ENCODE measurements at places on chromosomes 5 and 9.

DNA sequence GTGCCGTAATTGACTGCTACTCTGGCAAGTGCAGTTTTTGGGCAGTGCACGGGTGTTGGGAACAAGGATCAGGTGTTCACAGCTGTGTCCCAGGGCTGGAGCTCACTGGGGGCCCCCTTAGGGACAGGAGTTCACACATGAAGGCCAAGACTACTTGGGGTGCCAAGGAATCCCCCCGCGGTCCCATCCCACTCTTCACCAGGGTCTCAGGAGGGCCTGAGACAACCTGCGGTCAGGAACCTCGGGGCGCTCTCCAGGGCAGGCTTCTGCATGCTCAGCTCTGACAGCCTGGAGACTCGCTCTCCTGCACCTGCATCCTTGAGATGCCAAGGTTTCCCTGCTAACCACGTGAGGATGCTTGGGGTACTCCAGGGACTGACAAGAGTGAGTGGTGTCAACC is 2.3 kb upstream of the MAN1B1 start:
- DNase-seq, result no peak

DNA sequence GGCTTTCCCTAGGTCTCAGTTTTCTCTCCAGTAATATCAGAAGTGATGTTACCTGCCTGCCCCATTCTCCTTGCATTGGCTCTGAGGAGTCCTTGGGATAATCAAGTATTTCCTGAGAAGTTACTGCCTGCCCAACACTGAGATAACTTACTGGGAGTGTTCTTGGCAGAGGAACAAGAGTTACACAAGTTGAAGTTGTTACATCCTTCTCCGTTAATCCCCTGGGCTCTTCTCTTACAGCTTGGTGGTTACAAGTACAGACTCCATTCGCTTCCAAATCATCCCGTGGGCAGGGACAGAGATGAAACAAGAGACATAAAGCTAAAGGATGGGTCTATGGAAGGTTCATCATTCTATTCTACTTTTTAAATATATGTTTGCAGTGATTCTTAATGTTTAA is 74.1 kb upstream of the SAP30L start:
- no peak for DNase-seq

DNA sequence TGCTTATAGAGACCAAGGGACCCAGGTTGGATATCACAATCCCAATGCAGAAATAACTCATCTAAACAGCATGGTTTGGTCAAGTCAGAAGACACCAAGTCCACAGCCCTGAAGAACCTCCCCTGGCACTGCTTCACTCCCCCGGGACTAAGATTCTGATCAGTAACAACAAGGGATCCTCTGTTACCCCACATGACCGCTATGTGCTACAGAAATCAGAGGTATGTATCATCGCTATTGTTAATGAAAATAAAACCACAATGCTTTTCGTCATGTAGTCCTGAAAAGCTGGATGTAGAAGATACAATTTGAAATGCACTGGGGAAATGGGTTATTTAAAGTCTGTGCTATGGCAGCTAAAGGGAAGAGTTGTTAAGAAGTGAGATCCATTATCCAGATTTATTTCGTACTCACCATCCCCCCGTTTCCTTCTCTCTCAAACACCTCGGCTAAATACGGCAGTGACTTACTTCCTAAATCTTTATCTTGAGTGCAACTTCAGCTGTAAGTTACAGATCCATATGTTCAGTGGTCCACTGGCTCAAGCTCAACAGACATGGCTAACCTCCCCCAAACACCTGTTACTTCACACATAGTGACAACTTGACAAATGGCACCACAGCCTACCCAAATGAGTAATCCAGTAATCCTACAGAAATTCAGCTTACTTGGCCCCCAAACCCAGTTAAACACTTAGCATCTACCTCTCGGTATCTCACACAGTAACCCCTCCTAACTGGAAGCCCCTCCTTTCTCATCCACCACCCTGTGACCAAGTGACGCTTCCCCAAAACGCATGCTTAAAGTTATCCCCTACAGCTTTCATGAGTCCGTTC is 129.2 kb downstream of the MYO10 start:
- no peak for DNase-seq

DNA sequence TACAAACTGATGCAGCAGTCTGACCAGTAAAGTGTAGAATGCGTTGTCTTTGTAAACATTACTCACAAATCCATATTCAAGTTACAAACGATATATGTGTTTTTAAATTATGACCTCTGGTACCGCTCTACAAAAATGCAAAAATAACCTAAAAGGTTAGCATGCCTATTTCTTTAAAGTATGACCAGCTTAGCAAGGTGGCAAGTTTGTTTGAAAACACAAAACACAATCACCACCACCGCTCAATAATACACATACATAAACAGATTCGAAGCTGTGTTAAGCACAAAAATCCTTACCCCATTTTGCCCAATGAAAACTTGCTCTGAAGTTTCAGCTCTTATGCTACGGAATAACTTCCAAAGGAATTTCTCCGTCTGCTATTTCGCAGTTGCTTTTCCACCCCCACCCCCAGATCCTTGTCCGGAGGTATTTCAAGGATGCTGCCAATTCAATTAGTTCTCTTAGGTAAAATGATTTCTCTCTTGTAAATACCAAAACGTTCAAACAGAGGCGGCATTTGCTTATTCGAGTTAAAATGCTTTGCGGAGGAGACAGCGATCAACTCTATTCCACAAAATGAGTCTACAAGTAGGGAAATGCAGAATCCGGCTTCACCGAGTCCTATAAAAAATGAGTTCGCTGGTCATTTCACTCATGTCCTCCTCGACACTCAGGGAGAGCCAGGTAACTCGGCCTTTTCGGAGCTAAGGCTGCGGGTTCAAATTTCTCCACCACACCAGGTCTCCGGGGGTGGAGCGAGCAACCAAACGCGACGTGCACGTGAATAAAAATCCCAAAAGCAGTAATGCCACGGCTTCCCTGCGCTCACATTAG is 1.2 kb downstream of the HOMER1 start:
- DNase-seq, result no peak

- no peak for DNase-seq
These were observed 3.4 kb upstream of the F12 start for GRCh38 chr5:177412603-177413233.
